ENCODE measurements at places on chromosomes 11 and 22.

DNA sequence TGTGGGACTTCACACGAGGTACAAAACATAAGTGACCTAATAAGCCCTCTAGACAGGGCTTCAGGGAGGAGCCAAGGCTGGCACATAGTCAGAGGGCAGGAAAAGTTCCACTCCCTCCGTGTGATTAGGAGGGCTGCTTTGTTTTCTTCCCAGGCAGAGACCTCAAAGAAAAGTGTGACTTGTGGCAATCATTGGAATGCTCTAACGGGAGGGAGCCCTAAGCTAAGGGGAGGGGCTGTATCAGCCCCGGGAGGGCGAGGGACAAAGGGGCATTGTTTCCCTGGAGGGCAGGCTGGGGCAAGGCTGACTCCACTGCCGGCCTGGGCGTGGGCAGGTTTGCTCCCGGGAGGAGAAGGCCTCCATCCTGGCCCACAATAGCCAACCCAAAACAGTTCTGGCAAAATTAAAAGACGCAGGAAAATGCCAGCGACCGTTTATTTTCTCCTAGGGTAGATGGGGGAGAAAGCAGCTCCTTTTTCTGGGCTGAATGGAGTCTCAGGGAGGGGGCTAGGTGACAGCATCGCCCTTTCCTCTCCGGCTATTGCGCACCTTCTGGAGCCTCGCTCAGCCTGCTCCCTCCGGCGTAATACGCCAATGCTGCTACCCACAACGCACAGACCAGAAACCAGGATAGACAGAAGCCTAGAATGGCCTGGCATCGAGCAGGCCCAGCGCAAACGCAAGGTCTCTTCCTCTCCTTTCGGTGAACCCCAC is 60.2 kb downstream of the ENDOD1 start:
- H3K4me1 ChIP-seq = peaks cover 39% of the 10 kb centered on the region
- no peak for DNase-seq
- H3K4me3 ChIP-seq = peak overlapping the region; percentile 69
- no peaks in the 10 kb centered on the region for H3K36me3 ChIP-seq
- H3K27ac ChIP-seq = no peak overlapping the region
- H3K27me3 ChIP-seq = no peaks in the 10 kb centered on the region

GRCh38 chr11:2345050-2345449 is 32.1 kb upstream of the CD81 start:
- H3K4me3 ChIP-seq = no peak overlapping the region
- no peak overlapping the region for H3K27ac ChIP-seq
- H3K27me3 ChIP-seq = no peaks in the 10 kb centered on the region
- H3K4me1 ChIP-seq = no peaks in the 10 kb centered on the region
- no peak for DNase-seq

DNA sequence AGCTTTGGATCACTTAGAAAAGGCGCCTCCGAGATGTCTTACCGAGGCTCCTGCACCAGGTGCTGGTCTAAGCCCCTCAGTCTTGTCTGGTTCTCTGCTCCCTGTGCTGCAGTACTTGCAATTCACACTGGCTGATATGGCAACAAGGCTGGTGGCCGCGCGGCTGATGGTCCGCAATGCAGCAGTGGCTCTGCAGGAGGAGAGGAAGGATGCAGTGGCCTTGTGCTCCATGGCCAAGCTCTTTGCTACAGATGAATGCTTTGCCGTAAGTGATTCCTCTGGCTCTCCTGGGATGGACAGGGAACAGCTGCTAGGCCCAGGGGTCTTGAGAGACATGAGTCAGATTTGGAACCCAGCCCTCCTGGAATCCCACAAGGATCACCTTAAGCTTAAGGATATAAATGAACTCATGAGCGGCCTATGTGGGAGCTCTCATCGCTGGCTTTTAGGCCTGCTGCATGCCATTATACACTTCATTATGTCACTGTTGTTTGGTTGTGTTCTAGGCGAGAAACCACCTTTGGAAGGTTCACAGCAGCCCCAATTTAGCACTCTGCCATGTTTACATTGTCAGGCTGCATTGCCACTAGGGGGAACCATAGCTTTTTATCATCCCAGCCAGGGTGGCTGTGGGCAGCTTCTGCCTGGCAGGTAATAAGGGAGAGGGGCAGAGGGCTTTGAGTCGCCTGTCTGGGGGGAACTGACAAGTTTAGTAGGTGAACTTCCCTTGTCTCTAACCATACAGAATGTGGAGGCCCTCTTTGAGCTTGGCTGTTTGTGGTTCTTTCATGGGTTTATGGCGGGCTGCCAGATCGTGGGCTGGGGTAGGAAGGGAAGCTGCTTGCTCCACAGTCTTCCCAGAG is 8.5 kb downstream of the ACAD8 start:
- H3K36me3 ChIP-seq = peaks cover 44% of the 10 kb centered on the region
- H3K4me1 ChIP-seq = no peaks in the 10 kb centered on the region
- H3K27ac ChIP-seq = no peak overlapping the region

DNA sequence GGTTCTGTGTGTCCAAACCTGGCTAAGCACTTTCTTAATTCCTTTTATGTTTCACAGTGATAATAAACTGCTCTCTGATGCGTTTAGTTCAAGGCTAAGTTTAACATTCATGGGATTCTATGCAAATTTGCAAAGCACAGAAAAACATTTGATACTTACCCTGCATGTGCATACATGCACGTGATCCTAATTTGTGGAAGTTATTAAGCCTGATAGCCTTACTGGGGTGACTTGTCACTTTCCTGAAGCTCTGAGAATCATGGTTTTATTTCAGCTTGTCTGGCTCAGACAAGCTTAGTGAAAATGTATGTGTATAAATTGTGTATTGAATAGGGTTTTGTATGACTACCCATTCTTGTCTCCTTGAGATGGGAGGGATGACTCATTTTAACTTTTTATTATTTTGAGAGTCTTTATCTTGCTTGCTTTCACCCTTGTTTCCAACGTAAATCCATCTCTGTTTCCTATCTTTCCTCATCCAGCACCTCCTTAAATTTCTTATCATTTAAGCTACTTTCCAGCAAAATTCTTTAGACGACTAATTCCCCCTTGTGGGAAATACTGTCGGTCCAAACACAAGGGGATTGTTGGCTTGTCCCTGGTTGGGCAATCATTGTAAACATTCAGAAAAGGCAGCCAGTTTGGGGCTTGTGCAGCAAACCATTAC is 167.1 kb downstream of the C11orf91 start:
- no peak overlapping the region for H3K4me3 ChIP-seq
- DNase-seq = no peak
- H3K4me1 ChIP-seq = no peaks in the 10 kb centered on the region
- no peaks in the 10 kb centered on the region for H3K36me3 ChIP-seq

DNA sequence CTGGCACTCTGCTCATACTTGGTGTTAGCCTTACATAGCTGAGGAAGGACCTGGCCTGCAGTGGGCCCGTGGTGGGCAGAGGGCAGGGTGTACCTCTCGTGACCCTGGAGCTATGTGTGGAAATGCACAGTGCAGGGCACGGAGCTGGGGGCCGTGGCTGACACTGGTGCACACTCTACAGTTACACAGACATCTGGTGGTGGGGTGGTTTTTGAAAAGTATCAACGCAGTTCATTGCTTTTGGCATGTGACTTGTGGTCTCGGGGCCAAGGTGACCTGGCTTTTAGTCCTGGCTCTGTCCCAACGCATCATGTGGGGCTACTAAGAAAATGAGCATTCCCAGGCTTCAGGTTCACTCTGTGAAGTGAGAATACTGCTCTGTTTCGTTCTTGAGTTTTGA is 553.6 kb downstream of the NTM start:
- no peaks in the 10 kb centered on the region for H3K36me3 ChIP-seq
- no peaks in the 10 kb centered on the region for H3K27me3 ChIP-seq
- no peaks in the 10 kb centered on the region for H3K4me1 ChIP-seq

DNA sequence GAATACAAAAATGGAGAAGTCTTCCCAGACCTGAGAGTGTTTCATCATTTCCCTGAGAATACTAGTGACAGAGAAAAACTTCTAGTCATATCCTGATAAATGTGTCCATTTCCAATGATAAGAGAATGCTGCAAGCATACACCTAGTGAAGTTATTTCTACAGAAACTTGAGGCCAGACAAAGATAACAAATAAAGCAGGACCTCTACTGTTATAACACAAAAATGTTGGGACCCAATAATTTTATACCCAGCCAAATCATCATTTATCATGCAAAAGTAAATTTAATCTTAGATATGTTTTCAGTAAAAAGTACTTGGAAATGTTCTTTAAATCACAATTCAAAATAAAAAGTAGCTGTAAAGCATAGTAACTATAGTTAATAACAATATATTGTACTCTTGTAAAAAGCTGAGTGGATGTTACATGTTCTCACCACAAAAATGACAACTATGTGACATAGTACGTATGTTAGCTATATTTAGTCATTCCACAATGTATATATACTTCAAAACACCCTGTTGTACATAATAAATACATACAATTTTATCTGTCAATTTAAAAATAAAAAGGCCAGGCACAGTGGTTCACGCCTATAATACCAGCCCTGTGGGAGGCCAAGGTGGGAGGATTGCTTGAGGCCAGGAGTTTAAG is 12.6 kb downstream of the RRAS2 start:
- no peak overlapping the region for H3K4me3 ChIP-seq
- H3K36me3 ChIP-seq = no peaks in the 10 kb centered on the region
- H3K27ac ChIP-seq = no peak overlapping the region
- no peak for DNase-seq

GRCh38 chr11:61914471-61915171 is 2.7 kb downstream of the RAB3IL1 start:
- no peak overlapping the region for H3K27ac ChIP-seq
- H3K4me3 ChIP-seq = no peak overlapping the region
- peaks cover 8% of the 10 kb centered on the region for H3K27me3 ChIP-seq

DNA sequence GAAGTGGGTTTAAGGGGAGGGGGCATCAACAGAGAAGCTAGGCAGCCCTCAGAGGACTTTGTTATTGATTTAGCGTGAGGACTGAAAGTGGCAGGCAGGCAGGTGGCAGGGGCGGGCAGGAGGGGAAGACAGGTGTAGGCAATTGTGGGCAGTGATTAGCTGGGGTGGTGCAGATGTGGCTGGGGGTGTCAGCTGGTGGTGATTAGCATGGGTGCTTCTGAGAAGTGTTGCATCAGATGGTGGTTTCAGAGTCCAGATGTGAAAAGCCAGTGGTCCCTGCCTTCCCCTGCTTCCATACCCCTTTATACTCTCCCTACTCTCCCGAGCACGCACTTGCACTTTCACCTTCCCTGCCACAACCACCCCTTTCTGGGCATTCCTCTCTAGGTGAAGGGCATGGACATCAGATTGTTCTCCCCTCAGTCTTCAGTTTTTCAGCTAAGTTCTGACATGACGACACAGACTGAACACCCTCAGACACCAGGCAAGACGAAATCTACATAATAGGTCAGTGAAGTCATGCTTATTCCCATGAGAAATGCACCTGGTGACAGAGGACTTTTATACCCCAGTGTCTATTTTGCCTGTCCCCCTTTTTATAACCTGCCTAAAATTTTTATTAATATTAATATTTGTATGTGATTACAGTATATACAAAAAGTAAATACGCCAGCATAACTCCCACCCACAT is 435.7 kb upstream of the CADM1 start:
- H3K36me3 ChIP-seq = no peaks in the 10 kb centered on the region
- H3K27ac ChIP-seq = no peak overlapping the region
- DNase-seq = no peak
- no peaks in the 10 kb centered on the region for H3K27me3 ChIP-seq

DNA sequence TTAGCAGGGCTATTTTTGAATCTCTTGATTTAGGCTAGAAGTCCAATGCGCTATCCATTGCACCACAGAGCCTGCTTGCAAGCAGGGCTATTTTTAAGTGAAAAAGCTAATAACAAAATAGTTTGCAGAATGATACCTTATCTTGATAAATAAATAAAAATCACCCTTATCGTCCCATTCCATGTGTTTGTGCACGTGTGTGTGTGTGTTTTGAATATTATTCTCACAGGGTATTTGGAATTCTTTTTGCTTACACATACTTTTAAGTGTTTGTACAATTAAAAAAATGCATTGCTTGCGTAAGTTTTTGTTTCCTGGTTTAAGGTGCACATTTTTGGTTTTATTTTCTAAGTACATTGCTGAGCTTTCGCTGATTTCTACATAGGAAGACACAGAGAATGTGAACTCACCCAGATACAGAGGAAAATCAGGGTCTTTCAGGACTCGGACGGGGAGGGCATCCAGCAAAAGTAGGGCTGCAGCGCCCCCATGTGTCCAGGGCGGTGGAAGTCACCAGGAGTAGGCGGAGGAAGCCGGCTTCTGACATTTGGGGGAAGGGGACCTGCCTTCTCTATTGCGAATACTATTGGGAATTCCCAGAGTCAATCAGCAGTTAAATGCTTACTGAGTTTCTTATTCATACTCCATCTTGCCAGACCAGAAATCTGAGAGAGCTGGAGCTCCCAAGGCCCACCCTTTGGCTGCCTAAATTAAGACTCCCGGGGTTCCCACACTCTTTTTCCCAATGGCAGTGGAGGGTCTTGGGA is 27.3 kb downstream of the SLC1A2 start:
- H3K36me3 ChIP-seq = no peaks in the 10 kb centered on the region
- H3K4me3 ChIP-seq = peak overlapping the region; percentile 24
- no peaks in the 10 kb centered on the region for H3K27me3 ChIP-seq
- peaks cover 4% of the 10 kb centered on the region for H3K4me1 ChIP-seq
- no peak overlapping the region for H3K27ac ChIP-seq

DNA sequence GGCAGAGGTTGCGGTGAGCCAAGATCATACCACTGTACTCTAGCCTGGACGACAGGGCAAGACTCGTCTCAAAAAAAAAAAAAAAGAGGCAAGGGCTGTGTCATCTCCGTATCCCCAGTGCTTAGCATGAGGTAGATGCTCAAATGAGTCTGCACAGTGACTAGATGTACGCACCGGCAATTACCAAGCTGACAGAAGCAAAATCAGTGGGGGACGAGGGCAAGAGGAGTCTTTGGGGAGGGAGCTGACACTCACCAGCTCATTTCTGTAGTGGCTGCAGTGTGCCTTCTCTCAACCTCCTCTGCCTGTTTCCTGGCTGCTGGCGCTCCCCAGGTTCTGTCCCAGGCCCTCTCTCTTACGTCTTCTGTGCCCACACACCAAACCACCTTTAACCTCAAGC is 69.9 kb downstream of the PACSIN2 start:
- no peaks in the 10 kb centered on the region for H3K27me3 ChIP-seq
- H3K27ac ChIP-seq = no peak overlapping the region
- H3K4me1 ChIP-seq = peaks cover 8% of the 10 kb centered on the region
- DNase-seq = no peak
- H3K36me3 ChIP-seq = no peaks in the 10 kb centered on the region
- no peak overlapping the region for H3K4me3 ChIP-seq

DNA sequence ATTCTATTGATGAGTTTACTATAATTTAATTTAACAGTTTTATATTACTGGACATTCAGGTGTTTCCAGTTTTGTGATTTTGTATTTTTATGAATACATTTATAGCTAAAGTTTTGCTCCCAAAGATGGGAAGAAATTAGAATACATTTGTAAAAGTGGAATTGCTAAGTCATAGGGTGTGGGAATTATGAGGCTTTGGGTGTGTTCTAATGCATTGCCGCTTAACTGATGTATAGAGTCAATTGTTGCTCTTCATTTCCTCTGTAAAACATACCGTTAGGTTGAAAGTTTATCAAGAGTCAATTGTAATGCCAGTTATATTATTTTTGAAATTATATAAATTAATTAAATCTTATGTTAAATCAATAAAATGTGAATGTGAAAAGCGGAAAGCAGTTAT is 16.2 kb downstream of the PAAF1 start:
- DNase-seq = no peak
- no peaks in the 10 kb centered on the region for H3K4me1 ChIP-seq
- H3K27me3 ChIP-seq = no peaks in the 10 kb centered on the region
- H3K36me3 ChIP-seq = peaks cover 27% of the 10 kb centered on the region
- H3K4me3 ChIP-seq = no peak overlapping the region
- no peak overlapping the region for H3K27ac ChIP-seq

GRCh38 chr11:132064987-132065620 is 694.7 kb downstream of the NTM start:
- no peaks in the 10 kb centered on the region for H3K4me1 ChIP-seq
- no peak overlapping the region for H3K4me3 ChIP-seq
- no peak overlapping the region for H3K27ac ChIP-seq
- DNase-seq = no peak

Measured in effector memory CD4-positive, alpha-beta T cell (primary cell).